ENCODE measurements at places on chromosomes 2 and 18.

- no peak for DNase-seq
Measured at GRCh38 chr18:32956591-32957315, 183.9 kb upstream of the KLHL14 start.

GRCh38 chr18:7516266-7517117 is 50.6 kb upstream of the PTPRM start:
- DNase-seq, result no peak

GRCh38 chr2:70435138-70435537 is 118.5 kb downstream of the TGFA start:
- DNase-seq, result no peak

- DNase-seq, result no peak
Measured at GRCh38 chr2:195408811-195409210, 248.2 kb upstream of the SLC39A10 start.

DNA sequence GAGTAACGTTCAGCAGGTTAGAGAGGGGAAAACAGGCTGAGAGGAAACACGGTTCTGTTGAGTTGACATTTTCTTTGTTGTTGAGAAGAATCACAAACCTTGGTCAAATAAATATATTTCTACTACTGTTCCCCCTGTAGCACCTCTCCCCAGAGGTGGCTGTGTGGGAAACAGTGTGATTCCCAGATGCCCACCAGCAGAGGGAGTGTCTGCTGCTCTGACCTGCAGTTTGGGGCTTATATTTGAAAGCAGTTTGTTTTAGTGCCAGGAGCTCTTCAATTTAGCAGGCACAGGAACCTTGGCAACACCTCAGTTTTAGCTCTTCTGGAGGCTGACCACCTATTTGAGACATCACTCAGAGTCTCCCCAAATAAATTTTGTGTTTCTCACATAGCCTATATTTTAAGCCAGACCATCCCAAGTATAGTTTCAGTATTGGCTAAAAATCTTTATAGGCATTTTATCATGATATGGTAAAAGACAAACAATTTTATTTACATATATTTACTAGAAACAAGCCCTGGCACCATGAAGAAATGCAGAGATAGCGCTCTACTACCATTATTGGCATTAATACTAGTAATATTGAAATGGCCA is 75.7 kb downstream of the PIK3C3 start:
- no peak for DNase-seq

DNA sequence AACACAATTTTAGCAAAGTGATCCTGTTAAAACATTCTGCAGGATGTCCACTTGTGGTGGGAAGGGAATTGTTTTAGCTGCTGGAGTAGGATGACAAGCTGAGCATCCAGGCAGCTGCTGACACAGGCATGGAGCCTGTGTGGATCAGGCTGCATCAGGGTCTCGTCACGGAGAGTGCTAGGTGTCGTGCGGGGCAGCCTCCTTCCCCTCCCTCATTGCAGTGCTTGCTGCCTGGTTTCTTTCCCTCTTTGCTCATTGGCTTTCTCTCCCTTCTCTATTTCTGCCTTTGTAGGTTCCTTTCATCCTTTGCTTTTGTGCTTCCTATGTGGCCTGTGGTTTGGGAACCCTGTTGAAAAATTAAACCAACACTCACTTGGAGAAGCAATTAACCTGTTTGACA is 172.9 kb downstream of the TPGS2 start:
- DNase-seq, result no peak

DNA sequence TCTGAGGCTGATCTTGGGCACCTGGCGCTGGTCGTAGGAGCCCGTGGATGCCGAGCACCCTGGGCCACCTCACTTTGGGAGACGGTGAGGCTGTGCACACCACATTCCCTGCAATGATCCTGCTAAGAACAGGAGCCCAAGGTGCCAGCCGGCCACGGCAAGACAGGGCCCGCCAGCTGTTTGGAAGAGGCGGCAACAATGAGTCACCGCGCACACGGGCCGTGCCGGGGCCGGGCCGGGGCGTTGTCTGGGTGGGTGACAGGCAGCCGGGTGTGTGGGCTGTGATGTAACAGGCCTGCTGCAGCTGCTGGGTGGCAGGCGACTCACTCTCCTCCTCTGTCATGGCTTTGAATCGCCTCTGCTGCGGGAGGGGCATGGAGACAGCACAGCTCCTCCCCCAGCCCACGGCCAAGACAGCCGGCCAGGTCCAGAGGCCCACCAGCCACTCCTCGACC is 49.7 kb upstream of the ODC1 start:
- peak; percentile 55 for DNase-seq

DNA sequence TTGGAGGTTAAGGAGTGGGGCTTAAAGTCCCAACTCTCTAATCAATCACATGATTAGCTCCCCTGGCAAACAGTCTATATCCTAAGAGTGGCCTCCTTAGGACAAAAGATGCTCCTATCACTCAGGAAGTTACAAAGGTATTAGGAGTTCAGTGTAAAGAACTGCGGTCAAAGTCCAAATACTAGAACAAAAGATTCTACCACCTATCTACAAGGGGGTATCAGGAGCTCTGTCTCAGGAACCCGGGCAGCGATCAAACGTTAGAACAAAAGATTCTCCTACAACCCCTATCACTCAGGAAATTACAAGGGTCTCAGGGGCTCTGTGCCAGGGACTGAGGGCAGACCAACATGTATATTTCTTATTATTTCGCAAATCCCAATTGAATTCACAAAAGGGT is 58.0 kb downstream of the DTNB start:
- no peak for DNase-seq

DNA sequence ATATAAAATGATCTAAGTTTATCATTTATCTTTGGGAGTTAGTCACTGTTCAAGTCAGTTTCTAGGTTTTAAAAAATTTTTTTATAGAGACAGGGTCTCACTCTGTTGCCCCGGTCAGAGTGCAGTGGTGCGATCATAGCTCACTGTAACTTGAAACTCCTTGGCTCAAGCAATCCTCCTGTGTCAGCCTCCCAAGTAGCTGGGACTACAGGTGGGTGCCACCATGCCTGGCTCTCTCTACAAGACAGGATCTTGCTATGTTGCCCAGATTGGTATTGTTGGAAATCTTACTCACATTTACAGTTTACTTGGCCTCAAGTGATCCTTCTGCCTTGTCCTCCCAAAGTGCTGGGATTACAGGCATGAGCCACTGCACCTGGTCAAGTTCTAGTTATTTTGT is 74.5 kb downstream of the MIB1 start:
- no peak for DNase-seq

DNA sequence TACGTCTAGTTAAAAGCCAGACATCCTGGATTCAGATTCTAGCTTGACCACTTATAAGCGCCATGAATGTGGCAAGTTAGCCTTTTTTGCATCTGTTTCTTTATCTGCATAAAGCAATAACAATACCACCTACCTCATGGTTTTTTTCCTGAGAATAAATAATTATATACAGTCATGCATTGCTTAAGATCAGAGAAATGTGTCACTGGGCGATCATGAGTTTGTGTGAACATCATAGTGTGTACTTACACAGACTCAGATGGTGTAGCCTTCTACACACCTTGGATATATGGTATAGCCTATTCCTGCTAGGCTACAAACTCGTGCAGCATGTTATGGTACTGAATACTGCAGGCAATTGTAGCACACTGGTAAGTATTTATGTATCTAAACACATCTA is 84.7 kb upstream of the PELI1 start:
- DNase-seq, result no peak

GRCh38 chr2:233195027-233195426 is 56.4 kb upstream of the ATG16L1 start:
- DNase-seq, result no peak

GRCh38 chr18:9835113-9835755 is 50.5 kb upstream of the TXNDC2 start:
- no peak for DNase-seq

- no peak for DNase-seq
Measured at GRCh38 chr2:95760806-95761525, 169.2 kb downstream of the TRIM43 start.

DNA sequence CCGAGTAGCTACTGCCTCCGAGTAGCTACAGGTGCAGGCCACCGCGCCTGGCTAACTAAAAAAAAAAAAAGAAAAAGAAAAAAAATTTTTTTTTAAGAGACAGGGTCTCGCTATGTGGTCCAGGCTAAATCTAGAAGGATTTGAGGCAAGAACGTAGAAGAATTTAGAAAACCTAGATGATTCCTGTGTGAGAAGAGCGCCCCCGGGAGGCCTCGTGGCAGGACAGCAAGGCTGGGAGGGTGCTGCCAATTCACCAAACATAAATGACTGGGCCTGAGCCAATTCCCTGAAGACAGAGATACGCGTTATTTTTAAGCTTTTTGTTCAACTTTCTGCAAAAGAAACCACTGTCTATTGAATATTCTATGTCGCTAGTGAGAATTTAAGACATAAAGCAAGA is 90.1 kb upstream of the TGFA start:
- no peak for DNase-seq

DNA sequence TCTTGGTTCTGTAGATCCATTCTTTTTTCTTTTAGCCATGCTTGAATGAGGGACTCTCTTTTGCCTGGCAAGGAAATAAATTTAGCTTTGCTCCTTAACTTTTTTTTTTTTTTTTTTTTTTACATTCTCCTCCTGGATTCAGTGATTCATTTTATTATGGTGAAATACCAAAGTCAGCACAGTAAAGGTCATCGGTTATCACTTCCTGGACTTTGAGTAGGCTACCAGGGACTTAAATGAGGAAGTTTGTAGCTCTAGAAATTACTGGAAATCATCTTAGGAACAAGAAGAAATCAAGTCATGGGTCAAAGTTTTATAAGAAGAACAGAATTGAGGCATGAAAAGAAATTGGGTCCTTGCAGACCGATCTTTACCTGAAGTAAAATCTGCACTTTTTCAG is 75.0 kb downstream of the SOCS6 start:
- DNase-seq, result no peak

GRCh38 chr2:134461511-134461910 is 207.6 kb downstream of the MGAT5 start:
- DNase-seq, result no peak

- DNase-seq, result no peak
Measured at GRCh38 chr2:134282629-134283400, 28.9 kb downstream of the MGAT5 start.

- DNase-seq, result no peak
Measured at GRCh38 chr2:224538561-224539138, 46.5 kb downstream of the CUL3 start.

DNA sequence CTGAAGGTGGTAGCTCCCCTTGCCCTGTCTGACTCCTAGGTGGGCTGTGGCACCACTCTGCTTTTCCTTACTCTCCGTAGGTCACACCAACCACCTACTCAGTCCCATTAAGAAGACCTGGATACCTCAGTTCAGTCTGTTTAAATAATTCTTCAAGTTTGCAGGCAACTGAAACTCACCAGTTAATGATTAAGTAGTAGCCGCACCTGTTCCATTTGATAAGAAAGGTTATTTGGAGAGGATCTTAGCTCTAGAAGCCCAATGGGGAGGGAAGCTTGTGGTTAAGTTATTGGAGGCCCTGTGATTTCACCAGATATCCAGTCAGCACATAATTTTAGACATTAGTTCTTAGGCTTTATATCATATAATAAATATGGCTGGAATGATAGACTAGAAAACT is 1193.0 kb downstream of the DPP10 start:
- no peak for DNase-seq

GRCh38 chr2:197107291-197108269 is 181.1 kb upstream of the PGAP1 start:
- DNase-seq, result no peak

GRCh38 chr2:201813996-201814760 is 7.8 kb downstream of the CDK15 start:
- no peak for DNase-seq

GRCh38 chr18:58402951-58403702 is 225.8 kb downstream of the ALPK2 start:
- DNase-seq, result no peak

DNA sequence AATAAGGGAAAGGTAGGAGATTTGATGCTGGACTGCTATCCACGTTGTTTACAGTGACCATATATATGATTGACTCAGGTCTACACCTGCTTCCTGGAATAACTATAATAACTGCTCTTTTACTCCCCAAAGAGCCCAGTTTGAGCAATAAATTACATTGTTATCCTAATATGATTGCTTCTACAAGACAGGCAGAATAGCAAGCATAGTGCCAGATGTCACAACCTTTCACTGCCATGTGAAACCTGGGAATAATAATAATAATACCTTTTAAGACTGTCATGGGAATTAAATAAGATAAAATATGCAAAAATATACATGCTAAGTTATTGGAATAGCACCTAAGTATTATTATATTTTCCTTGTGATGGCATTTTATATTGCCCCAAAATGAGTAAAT is 298.7 kb downstream of the GALNT13 start:
- DNase-seq, result no peak

GRCh38 chr18:4068552-4069158 is 386.5 kb downstream of the DLGAP1 start:
- DNase-seq, result no peak

DNA sequence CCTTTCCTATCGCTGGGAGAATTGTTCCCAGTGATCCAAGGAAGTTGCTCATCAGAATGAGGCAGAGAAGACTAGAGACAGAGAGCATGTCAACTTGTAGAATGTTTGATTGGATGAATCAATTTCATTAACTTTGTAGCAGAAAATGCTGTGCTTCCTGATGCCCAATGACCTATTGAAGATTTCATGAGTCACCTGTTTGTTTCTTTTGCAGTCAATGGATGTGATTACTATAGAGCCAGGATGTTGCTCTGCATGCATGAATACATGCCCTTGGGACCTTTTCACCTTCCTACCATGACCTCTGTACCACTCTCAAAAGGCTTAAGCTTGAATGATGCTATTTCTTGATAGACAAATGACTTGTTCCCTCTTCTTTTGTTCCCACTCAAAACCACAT is 23.3 kb downstream of the SCG2 start:
- no peak for DNase-seq

DNA sequence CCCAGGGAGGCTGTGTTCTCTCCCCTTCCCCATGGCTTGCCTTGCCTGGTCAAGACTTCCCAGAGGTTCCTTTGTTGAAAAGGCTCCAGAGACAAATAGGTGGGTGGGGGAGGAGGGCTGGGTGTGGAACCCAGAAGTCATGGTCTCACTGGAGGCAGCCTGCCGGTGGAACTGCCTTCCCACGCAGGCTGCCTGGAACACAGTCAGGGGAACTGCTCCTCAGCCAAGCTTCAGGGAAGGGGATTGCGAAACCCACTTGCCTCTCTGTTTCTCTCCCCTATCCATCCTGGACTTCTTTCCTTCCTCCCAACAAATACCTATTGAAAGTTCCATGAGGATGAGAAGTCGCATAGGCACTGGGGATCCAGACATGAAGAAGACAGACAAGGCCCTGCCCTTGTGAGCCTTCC is 31.6 kb downstream of the MARCO start:
- DNase-seq, result no peak

GRCh38 chr2:173402405-173402974 is 47.8 kb downstream of the CDCA7 start:
- peak; percentile 73 for DNase-seq

DNA sequence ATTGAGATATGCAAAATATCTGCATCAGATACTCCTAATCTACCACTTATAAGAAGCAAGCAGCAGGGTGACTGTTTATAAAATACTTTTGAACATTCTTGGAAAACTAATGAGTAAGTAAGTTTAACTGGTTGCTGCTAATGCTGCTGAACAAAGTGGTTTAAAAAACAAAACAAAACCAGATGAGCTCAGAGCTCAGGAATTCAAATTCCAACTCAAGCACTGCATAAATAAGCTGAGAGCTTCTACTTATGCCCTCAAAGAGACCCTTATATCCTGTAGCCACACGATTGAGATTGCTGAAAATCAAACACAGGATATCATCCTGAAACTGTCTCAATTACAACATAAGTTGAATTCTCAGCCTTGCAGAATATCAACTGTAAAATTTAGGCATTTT is 62.3 kb upstream of the NYAP2 start:
- DNase-seq, result no peak

Data from activated CD4-positive, CD25-positive, alpha-beta regulatory T cell treated with anti-CD3 and anti-CD28 coated beads, Interleukin-2, amount 50 U/mL, for 72 hours (primary cell).